ENCODE measurements at places on chromosomes 12 and 14.
A peak's percentile ranks its signal among the peaks of the same experiment; 100 is the strongest.

DNA sequence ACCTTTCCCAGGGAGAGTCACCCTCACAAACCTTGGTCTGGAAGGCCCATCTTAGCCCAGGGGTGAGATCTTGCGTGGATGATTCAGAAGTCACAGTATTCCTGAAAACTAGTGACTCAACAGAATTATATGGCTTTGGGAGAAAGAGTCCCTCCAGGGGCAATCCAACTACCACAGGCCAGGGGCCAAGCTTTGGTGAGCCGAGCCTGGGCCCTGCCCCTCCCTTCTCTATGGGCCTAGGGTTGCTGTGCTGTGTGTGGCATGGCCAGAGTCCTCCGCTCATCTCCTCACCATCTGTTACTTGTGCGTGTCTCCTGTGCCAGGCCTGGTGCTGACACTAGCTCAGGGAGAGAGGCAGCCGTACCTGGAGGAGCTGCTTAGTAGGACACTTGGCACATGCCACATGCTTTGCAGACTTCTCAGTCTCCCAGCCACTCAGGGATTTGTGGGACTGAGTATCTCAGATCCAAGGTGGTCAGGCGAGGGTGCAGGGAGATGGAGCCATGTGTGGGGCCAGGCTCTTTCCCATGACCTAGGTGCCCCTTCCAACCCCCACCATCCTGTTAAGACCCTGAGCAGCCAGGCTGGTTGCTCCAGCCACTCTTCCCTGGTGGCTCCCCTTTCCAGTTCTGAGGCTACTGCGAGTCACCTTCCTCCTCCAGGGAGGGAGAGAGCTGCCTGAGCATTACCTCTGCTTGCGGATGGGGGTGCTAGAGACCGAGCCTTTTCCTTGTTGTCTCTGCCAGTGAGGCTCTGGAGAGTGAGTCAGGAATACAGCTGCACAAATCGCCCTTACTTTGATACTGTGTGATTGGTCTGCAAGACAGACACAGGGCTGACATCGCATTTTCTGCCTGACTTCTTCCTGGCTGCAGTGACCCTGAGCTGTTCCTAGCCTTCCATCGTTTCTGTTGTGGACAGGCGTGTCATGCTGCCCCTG is 94.1 kb downstream of the SLC25A47 start:
- DNase-seq, result no peak

- no peak for DNase-seq
These were observed 11.6 kb upstream of the JPH4 start for GRCh38 chr14:23590198-23590597.

DNA sequence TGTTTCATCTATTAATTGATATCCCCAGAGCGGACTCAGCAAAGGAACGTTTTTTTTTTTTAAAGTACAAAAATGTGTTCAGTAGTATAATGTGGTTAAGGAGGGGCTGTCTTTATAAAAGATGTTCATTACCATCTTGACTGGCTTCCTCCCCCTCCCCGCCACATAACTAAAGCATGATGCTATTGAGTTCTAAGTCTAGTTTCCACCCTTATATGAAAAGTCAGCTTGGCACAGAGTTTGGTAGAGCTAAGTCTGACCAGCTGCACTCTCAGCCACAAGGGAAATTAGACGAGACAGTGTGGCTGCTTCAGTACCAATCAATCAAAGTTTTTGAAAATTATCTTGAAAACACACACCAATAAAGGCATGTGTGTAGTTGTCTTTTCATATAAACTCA is 1.9 kb upstream of the MYBPC1 start:
- no peak for DNase-seq

GRCh38 chr12:96103067-96103644 is 67.8 kb upstream of the LTA4H start:
- no peak for DNase-seq

DNA sequence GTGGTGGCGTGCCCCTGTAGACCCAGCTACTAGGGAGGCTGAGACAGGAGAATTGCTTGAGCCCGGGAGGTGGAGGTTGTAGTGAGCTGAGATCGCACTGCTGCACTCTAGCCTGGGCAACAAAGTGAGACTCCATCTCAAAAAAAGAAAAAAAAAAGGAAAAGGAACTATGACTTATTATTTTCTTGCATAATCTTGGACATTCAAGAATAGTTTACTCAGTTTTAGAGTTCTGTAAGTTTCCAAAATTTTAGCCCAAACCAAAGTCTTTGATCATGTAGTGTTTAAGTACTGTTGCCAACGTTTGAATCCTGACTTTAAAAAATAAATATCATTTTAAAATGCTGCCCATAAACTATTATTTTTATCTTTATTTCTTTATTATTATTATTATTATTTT is 6.2 kb downstream of the PSMA6 start:
- DNase-seq, result no peak

DNA sequence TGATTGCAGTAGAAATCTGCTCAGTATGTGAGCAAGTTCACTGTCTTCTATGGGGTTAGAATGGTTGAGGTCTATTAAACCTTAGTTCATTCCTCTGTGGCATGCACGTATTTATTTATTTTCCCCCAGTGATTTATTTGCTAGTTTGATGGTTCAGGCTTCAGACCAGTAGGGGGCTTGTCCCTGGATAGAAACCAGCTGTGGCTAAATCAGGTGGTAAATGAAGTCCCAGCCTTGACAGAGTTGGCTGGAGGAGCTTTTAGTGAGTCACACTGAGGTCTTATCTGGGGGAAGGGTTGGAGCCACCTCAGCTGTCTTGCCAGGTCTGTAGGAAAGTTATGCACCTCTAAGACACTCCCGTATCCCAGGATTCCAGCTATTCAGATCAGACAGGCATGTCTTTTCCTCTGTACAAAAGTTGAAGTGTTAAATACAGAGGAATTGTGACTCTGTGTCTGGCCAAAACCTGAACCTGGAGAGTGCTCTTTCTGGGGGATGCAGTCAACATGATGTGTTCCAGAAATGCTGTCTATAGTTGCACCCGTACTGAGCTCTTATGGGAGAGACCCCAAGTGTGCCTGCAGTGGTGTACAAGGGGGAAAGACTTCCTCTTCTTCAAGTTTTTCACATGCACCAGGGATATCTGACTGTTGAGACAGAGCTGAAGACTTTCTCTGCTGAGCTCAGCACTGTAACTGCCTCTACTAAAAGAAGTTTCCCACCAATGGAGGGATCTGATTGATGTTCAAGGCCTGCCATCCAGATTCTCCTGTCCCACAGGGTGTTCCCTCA is 1322.1 kb downstream of the TMEM121 start:
- DNase-seq, result no peak

DNA sequence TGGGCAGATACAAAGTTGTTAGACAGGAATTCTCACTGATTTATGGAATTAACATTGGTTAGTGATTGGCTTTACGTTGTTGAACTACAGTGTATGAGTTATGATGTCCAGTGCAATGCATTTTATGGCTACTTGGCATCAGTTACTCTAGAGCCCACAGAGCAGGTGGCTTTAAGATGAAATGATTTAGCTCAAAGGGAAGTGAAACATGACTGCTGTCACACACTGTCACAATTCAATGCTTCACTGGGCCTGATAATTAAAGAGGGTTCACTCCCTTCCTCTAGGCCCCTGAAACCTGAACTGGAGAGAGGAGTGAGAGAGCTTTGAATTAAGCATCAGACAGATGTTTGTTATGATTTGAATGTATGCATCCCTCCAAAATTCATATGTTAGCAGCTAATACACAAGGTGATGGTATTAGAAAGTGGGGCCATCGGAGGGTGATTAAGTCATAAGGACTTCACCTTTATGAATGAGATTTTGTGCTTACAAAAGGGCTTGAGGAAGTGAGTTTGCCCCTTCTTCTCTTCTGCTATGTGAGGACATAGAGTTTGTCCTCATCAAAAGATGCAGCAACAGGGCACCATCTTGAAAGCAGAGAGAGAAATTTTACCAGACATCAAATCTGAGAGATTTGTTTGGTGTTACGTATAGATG is 175.8 kb upstream of the GRIN2B start:
- peak; percentile 14 for DNase-seq

DNA sequence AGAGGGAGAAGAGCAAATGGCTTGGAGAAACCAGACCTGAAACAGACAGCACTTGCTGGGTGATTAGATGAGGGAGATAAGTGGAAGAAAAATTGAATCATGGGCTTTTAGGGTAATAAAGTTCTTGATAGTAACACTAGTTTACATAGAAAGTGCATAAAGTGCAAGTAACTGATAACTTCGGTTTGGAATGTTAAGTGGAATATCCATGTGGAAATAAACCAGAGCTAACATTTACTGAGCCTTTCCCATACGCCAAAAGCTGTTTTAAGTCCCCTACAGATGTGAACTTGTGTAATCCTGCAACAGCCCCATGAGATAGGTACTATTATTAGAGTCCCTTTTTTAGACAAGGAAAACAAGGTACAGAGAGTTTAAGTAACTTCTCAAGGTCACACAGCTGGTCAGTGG is 77.1 kb upstream of the NUDT4 start:
- DNase-seq, result no peak

DNA sequence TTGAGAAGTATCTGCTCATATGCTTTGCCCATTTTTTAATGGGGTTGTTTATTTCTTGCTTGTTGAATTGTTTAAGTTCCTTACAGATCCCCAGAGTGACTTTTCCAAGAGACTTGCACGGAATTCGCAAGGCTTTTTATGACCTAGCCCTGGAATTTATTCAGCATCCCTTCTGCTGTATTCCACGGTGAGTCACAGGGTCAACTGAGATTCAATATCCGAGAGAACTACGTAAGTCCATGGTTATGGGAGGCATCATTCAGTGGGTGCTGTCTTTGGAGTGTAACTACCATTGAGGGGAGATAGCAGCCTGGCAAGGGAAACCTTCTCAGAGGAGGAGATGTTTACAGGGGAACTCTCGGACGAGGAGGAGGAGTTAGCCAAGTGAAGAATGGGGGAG is 20.9 kb upstream of the GPRC5A start:
- no peak for DNase-seq

DNA sequence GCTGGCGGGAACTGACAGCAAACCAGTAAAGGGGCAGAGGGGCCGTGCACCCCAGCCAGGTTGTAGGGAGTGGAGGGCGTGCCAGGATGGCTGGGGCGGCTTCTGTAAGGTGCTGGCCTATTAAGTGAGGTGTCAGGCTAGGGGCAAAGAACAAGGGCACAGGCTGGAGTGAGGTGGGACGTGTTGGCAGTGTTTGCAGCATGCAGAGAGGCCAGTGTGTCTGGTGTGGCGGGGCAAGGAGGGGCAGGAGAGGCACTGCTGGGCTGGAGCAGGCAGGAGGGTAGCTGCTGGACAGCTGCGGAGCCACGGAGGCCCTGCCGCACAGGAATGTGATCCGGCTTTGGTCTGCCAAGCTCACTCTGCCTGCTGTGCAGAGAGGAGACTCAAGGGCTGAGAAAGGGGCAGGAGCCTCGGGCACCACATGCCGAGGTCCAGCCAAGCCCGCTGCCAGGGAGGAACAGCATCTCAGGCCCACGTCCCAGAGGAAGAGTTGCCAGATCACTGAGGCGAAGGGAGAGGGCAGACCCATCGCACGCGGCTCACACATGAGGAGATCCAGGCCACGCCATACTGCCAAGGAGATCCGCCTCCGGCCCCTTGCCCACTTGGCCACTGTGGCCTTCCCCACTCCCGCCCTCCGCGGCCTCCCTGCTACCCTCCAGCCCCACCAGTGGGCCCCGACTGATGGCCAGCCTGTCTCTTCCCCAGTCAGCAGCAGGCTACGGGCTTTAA is 46.8 kb downstream of the AMN start:
- DNase-seq, result no peak

DNA sequence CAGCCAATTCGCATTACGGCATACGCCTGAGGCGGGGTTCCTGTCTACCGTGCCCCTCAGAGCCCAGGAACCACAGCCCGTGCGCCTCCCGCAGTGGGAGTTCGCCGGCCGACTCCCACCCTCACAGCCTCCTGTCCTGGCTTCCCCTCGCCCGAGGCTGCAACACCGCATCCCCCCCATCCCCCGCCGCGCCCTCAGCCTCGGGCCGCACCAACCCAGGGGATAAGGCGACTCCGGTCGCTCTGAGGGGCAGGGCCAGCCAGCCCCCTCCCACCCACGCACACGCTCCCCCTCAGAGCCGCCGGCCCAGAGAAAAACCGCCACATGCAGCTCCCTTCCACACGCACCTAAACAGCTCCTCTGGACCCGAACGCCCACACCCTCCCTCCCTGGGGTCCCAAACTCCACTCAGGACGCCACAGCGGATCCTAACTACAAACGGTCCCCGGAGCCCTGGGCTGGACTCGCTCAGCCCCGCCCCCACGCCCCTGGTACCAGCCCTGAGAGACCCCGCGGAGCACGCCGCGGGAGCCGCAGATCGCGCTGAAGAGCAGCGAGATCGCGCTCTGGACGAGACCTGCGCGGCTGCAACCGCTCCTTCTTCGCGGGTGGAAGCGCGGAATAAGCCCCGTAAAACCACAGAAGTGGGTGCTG is at the start of gene C14orf39:
Gene C14orf39 (minus strand): TSS at position 466 of the 654 bp plus-strand sequence. CDS start 985 bp downstream, outside the sequence.
- no peak for DNase-seq

DNA sequence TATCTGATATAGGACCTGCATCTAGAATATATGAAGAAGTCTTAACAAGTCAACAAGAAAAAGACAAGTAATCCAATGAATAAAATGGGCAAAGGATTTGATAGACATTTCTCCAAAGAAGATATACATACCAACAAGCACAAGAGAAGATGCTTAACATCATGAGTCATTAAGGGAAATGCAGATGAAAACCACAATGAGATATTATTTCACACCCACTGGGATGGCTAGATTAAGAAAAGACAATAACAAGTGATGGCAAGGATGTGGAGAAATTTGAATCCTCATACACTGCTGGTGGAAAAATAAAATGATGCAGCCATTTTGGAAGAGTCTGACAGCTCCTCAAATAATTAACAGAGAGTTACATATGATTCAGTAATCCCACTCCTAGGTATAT is 502.6 kb downstream of the FUT8 start:
- no peak for DNase-seq

DNA sequence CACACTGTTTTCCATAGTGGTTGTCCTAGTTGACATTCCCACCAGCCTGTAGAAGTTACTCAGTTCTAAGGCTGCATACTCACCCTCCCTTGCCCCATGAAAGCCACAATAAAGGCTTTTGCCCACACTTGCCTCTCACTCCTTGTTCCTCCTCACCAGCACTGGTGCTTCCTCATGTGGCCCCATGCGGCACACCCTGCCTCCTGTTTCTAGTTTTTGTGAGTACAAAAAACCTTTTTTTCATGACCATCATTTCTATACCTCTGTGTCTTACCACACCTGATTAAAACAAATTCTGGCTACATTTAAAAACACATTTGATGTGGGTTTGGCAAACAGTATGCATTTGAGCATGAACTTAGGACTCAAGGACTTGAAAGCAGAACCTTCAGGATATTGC is 40.7 kb upstream of the RIN3 start:
- no peak for DNase-seq

GRCh38 chr14:52583544-52583943 is 30.9 kb downstream of the GPR137C start:
- DNase-seq, result no peak

DNA sequence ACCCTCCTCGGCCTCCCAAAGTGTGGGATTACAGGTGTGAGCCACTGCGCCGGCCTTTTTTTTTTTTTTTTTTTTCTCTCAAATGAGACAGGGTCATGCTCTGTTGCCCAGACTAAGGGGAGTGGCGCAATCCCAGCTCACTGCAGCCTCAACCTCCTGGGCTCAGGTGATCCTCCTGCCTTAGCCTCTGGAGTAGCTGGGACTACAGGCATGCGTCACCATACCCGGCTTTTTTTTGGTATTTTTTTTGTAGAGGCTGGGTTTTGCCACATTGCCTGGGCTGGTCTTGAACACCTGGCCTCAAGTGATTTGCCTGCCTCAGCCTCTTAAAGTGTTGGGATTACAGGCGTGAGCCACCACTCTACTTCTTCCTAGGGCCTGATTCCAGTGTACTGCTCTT is 18.7 kb downstream of the FUT8 start:
- DNase-seq, result no peak

All from DMS79 treated with DMSO at 0.1 percent for 48 hours (cell line).